ENCODE measurements at places on chromosomes 11 and 22.

DNA sequence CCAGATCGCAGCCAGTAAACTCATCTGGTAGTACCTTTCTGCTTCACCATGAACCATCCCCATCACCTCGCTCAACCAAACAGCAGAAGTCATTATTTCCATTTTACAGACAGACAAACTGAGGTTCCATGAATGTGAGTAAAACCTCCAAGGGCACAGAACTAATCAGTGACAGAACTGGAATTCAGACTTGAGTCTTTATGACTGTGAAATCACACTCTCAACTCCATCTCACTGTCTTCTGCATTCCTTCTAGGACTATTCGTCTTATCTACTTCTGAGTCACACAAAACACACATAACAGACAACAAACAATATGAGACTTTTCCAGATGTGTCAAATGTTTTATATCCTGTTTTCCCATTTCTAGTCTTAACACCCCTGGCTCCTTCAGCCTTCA is 9.3 kb upstream of the NUP50 start:
- peak; percentile 11 for DNase-seq

DNA sequence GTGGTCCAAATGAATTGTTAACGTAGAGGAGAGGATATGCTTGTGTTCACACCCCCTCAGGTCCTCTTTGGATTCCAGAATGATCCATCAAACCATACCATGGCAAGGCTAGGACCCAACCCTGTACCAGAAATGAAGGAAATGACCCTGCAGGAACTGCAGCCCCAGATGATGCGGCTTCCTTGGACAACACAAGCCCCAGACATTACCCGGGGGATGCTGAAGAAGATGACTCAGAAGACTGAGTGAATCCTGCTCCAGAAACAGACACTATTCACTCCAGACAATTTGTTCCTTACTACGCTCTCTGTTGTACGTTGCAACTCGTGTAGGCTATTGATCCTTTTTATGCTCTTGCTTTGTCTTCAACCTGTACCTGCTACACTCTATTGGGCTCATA is 15.2 kb upstream of the MTMR2 start:
- no peak for DNase-seq

GRCh38 chr11:102177974-102178631 is 67.9 kb downstream of the YAP1 start:
- peak; percentile 63 for DNase-seq

- DNase-seq = no peak
Observed at GRCh38 chr11:112689851-112690250, 271.4 kb upstream of the NCAM1 start.

DNA sequence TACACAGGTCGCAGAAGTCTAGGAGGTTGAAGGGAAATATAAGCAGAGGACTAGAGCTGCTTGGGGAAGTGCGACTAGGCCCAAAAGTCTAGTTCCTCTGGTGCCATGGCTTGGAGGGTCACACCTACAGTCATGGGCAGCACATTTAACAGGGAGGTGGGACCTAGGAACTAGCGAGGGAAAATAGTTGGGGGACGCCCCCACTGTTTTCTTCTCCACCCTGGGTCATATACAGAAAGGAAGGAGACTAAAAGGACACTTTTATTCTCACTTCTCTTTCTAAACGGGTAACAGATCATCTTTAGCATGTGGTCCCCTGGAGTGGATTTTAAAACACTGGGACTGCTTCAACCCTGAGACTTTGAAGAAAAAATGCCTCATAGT is 16.6 kb downstream of the APIP start:
- peak; percentile 20 for DNase-seq

GRCh38 chr11:124202951-124203350 is 19.8 kb downstream of the OR10D3 start:
- no peak for DNase-seq

GRCh38 chr11:18352581-18352980 is 30.2 kb downstream of the GTF2H1 start:
- no peak for DNase-seq

DNA sequence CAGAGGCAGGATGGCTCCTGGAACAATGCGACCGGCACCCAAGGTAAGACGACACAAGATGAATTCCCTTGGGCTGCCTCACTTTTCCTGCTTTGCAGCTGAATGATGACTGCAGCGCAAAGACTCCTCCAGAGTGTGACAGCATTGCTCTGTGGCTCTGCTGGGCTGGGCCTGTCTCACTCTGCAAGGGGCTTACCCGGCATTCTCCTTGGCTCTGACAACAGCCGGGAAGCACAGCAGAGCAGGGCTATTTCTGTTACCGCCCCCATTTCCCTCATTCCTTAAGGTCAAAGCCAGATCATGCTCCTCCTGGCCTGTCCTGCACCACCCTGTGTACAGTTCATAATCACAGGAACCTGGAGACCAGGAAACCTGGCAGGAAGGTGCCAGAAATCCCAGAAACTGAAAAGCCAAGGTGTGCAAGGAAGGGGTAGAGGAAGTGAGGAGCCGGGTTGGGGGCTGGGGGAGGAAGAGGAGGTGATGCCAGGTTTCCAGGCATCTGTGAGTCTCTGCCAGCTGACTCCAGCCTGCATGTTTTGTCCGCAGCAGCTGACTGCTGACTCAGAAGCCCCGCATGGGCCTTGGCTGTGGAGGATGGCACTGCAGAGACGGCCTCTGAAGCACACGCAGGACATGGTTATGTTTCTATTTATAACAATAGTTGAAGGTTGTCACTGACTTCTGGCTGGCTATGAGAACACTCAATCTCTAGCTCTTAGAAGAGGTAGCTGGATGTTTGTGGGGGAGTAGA is 113.6 kb downstream of the MICAL3 start:
- peak; percentile 93 for DNase-seq

DNA sequence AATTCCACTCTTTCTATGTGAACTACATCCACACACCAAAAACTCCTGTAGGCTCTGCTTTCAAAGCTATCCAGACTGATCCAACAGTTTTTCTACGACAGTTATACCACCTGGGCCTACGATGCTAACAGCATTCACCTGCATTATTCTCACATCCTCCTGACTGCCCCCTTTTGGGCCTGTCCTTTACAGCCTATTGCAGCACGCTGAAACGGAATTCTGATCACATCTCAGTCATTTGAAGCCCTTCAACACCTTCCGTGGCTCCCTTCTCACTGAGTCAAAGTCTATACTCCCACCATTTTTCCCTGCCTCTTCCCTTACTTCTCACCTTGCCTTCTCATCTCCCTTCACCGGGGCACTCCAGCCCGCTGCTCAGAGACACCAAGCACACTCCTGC is 791.3 kb upstream of the KIRREL3 start:
- no peak for DNase-seq

- no peak for DNase-seq
Observed at GRCh38 chr11:76800466-76801200, 17.5 kb downstream of the TSKU start.

- DNase-seq = peak; percentile 94
Observed at GRCh38 chr22:26718905-26719304, 61.5 kb downstream of the MIAT start.

- DNase-seq = no peak
Observed at GRCh38 chr11:28842716-28843115, 734.5 kb downstream of the METTL15 start.

All from astrocyte of the hippocampus (primary cell).